ENCODE measurements at places on chromosomes 12 and 14.
A peak's percentile ranks its signal among the peaks of the same experiment; 100 is the strongest.

DNA sequence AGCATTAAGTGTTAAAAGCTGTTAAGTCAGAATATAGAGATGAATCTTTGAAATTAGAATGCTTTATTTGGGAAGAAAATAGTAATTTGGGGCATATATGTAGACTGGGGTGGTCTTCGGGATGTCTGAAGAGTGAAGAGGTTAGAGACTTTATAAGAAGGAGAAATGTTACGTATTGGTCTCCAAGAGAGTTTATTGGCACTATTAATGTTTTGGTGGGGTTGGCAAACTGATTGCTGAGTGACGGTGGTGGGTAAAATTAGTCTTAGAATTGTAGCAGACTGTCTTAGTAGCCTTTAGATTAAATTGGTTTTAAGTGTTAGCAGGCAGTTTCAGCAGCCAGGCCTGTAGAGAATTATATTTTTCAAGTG lies 4.9 kb upstream of the ATP23 start:
- no peak for DNase-seq

GRCh38 chr14:103058164-103059055 lies 1.1 kb upstream of the CDC42BPB start:
- no peak for DNase-seq

GRCh38 chr12:12529783-12530421 lies 32.8 kb downstream of the DUSP16 start:
- DNase-seq, result no peak

- peak; percentile 43 for DNase-seq
Measured at GRCh38 chr12:31629756-31630732, 29.4 kb upstream of the ETFBKMT start.

DNA sequence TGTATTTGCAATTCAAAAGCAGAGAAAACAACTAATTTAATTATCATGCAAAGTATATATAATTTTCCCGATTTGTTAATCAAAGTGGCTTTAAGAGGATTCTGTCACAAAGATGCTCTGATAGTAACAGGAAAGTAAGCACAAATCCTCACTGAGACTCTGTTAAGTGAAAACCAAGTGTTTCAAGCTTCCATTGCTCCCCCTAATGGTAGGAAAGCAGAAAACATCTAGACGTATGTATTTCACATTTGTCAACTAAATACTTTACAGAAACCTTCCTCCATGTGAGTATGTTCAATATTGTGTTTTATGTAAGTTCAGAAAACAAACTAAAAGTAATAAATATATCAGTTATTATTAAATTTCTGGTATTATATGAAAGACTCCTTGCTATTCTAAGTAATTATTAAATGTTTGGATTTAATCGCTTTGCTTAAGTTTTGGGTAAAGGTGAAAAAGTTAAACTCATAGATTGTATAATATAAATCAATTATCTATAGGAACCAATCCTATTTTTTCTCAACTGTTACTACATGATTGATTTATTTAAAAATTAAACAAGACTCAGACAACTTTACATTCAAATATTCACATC lies 1.5 kb upstream of the NTS start:
- no peak for DNase-seq

GRCh38 chr14:67942080-67942710 lies 122.6 kb downstream of the RAD51B start:
- no peak for DNase-seq

DNA sequence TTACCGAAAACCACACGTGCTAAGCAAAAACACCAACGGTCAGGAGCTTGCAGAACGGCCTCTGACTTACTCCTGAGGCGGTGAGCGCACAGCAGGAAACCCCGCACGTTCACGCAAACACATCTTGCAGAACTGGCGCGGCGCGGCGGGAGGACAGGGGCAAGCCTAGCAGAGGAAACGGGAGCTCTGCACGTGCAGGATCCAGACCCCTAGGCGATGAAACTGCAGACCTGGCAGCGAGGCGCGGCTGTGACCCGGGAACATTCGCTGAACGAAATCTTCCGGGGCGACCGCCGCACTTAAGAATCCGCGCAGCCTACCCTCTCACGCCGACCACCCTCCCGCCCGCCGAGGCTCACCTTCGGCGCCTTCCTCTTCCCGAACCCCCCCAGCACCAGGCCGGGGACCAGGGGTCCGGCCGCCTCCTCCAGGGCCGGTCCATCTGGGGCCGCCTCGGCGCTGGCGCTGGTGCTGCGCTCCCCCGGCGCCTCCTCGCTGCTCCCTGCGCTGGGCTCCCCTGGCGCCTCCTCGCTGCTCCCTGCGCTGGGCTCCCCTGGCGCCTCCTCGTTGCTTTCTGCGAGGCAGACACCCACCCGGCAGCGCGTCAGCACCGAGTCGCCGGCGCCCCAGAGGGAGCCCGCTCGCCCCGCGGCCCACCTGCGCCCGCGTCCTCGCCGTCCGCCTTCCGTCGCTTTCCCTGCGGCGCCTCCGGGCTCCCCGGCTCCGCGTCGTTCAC lies 615 bp downstream of the DDX51 start:
- DNase-seq, result no peak

- no peak for DNase-seq
Measured at GRCh38 chr14:25231004-25231403, 181.1 kb upstream of the STXBP6 start.

All from left ventricle myocardium superior (tissue), 1 donor.